NCI-H1092 (cell line): ENCODE measurements at places on chromosomes 5 and 9.
A peak's percentile ranks its signal among the peaks of the same experiment; 100 is the strongest.

GRCh38 chr9:129751841-129752801, 721 bp downstream of the PTGES start:
- DNase-seq = no peak

GRCh38 chr5:55601204-55601618, 66.4 kb upstream of the PLPP1 start:
- no peak for DNase-seq

DNA sequence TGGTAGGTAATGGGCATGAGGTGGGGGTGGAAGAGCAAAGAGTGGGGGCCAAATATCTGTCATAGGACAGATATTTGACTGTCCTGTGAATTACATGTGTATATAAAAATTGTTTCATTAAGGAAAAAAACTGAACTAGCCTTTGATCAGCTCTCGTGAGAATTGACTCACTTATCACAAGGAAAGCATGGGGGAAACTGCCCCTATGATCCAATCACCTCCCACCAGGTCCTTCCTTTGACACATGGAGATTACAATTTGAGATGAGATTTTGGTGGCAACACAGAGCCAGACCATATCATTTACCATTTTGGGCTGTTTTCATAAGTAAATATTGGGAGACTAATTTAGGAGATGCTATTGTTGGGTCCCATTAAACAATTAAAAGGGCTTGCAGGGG, 63.2 kb upstream of the FYB1 start:
- DNase-seq = no peak

GRCh38 chr9:38286357-38286756, 106.1 kb upstream of the ALDH1B1 start:
- no peak for DNase-seq

- peak; percentile 15 for DNase-seq
These were observed 131.0 kb downstream of the ADAMTS16 start for GRCh38 chr5:5270958-5271785.

- DNase-seq = no peak
These were observed 159.2 kb downstream of the CDC42SE2 start for GRCh38 chr5:131423056-131423455.

DNA sequence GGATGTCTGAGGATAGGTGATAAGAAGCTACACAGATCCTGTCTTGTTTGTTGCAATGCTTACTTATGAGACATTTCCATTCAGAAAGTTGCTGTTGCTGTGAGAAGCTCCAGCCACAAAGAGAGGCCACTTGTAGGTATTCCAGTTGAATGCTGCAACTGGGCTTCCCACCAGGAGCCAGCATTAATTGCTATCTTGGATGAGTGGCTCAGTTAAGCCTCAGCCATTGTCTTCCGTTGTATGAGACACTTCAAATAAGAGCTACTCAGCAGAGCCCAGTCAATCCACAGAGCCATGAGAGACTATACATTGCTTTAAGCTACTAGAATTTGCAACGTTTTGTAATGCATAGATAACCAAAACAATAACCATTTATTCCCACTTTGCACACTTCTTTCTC, 104.3 kb upstream of the ARRDC3 start:
- DNase-seq = no peak

- DNase-seq = no peak
These were observed 41.9 kb downstream of the LIX1 start for GRCh38 chr5:97100476-97100875.

GRCh38 chr5:128596071-128596470, 58.0 kb upstream of the FBN2 start:
- no peak for DNase-seq

DNA sequence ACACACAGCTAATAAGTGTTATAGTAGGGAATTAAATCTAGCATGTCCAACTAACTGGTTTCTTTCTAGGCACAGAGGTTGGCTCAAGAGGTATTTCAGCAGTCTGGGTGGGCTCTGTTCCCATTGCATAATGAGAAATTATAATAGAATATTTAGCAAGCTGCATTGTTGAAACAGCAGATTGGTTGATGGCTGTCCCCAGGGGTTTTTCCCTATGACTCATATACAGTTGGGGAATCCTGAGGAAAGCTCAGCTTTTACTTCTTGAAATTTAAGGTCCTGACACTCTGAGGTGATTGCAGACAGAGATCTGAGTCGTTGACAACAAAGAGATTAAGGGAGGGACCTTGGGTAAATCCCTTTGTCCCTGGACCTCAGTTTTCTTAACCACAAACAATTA, 38.3 kb upstream of the TNFSF8 start:
- no peak for DNase-seq
